ENCODE measurements at places on chromosomes 1 and 21.

- peak; percentile 92 for DNase-seq
Observed at GRCh38 chr1:204431310-204432184, 19.9 kb upstream of the PPP1R15B start.

DNA sequence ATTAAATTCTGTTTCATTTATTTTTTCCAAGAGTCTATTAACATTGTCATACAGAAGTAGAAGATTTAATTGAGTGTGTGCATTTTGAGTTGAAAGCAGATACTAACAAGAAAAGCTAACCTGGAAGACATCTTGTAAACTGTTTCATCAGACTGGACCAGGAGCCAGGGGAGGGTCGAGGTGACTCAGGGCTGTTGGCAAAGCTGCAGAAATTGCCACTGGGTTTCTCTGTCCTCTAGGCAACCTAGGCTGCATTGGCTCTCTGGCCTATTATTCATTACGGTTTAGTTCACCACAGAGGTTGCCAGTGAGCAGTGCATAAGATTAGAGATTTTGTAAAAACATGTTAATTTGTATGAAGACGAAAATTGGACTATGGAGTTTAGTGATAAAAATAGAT lies 27.5 kb downstream of the ERG start:
- DNase-seq: no peak

- no peak for DNase-seq
Observed at GRCh38 chr1:245092638-245092976, 62.2 kb upstream of the KIF26B start.

- peak; percentile 75 for DNase-seq
Observed at GRCh38 chr1:19735440-19736127, 64.1 kb downstream of the TMCO4 start.

DNA sequence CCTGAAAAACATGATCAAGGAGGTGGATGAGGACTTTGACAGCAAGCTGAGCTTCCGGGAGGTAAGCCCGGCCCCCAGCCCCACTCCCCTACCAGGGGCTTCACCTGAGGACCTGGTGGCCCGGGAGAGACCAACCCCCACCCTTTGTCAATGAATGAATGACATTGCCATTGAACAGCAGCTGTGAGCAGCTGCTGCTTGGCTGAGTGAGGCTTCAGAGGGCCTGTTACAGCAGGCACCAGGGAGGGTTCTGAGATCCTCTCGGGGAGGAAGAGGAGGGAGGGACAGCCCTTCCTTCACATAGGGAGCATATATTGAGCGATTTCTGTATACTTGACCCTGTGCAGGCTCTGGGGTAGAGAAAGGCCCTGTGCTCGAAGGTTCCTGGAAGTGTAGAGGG lies 12.3 kb upstream of the CTRC start:
- no peak for DNase-seq

DNA sequence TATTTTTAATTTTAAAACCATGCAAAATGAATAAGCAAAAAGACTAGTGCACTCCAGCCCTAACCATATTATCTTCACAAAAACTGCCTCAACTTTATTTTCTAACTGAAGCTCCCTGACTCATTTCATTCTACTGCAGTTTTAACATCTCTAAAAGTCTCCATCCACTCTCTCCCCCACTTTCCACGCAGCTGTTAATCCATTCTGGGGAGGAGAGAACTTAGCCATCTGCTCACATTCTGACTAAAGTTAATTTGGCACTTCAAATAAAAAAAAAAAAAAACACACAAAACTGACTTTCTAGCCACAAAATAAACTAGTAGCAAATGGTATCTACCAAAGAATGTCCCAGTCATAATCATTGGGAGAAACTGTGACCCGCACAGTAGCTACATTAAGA lies 5.4 kb upstream of the MYBPHL start:
- no peak for DNase-seq

GRCh38 chr21:43767498-43767983 lies 8.6 kb downstream of the CSTB start:
- no peak for DNase-seq

Measured in sciatic nerve (tissue), 2 donors.